ENCODE measurements at places on chromosomes 12 and 14. TPM values are rescaled to one million over a fixed set of nuclear protein-coding genes. Genes with fewer than 3 reads are reported as not detected.
A peak's percentile ranks its signal among the peaks of the same experiment; 100 is the strongest.

- no peak for DNase-seq
Measured at GRCh38 chr12:46049665-46050064, 59.3 kb upstream of the SCAF11 start.

DNA sequence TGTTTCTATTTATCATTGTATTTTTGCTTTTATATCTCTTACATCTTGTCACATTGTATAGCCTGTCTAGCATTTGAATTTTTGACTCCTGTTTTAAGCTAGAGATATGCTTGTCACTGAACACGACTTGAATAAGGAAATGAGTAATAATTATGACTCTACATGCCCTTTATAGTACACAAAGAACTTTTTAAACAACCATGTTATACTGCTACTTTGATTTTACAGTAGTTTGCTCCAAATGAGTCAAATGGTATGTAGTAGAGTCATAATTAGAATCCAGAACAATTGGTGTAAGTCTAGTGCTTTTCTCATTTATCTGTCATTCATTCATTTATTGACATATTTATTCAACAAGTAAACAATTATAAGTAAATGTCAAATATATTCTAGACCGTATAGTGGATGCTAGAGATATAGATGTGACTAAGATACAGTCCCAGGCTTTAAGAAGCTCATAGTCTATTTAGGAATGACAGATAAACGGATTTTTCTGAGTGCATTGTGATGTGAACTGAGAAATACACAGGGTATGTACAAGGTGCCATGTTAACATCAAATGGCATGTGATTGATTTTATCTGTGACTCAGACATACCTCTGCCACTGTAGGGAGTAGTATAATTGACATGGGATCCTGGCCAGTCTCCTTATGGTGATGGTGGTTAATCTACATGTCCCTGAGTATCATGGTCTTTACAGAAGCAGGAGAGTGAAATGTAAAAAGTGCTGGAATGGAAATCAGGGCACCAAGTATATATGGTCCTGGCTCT, 799.7 kb downstream of the DIO2 start:
- DNase-seq, result no peak

DNA sequence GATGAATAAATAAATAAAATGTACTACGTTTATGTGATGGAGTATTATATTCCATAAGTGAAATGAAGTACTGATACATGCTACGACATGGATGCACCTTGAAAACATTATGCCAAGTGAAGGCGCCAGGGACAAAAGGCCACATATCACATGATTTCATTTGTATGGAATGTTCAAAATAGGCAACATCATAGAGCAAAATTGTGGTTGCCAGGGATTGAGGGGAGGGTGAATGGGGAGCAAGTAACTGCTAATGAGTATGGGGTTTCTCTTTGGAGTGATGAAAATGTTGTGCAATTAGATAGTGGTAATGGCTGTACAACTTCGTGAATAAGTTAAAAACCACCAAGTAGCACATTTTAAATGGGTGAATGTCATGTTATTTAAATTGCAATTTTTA, 132.8 kb downstream of the SLC38A4 start:
- no peak for DNase-seq

GRCh38 chr14:105088812-105089745, 23.8 kb upstream of the GPR132 start:
- DNase-seq, result no peak

DNA sequence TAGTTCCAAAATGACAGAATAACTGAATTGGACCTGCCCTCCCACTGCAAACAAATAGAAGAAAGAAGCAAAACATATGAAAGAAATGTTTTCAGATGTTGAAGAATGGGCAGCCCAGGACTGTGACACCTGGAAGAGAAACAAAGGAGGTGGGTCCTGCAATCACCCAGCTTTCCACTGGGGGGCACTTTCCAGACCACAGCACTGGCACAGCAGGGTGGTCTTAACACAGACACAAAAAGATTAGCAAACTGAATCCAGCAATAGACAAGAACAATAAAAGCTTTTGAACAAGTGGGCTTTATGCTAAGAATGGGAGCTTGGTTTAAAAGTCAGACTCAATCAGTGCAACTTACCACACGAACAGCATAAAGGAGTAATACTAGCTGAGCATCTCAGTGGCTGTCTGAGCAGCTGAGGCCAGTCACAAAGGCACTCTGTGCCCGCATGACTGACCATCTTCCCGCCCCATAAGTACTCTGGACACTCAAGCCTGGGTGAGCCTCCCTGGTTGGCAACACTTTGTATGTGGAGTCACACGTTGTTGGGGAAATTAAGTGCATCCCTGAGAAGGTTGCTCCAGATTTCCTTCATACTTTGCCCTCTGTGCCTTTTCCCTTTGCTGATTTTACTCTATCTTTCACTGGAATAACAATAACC, 27.7 kb downstream of the JKAMP start:
- DNase-seq, result peak; percentile 17

DNA sequence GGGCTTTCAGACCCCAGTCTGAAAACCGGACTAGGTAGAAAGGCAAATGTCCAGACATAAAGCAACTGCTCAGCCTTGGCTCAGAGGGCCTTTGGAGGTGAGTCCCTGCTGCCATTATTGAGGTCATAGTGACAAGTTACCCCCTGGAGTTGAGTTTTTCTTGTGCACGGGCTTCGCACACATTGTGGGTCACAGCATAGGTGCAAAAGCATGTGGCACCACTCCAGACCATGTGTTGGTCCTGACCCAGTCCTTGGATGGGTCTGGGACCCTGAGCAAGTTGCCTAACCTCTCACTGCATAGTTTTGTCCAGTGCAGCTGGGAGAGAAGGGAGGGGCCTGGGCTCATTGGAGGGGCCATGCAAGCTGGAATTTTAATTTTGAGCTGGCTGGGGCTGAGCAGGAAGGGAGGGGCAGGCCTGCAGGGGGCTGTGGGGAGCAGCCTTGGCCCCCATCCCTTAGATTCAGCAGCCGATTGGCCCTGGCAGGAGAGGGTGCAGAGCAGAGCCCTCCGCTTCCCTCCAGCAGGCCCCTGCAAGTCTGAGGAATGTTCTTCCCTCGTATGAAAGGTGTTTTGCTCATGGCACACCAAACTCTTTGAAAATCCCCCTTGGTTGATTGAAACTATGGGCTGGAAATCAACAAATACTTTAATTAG, 4.2 kb upstream of the KRT5 start:
- peak; percentile 42 for DNase-seq

- DNase-seq, result no peak
Measured at GRCh38 chr14:71206123-71206522, 298.9 kb downstream of the PCNX1 start.

GRCh38 chr14:30607156-30607780, 14.9 kb upstream of the SCFD1 start:
- DNase-seq, result no peak

- no peak for DNase-seq
Measured at GRCh38 chr14:101823066-101823465, 61.6 kb downstream of the PPP2R5C start.

GRCh38 chr12:104953323-104953722, 4.8 kb downstream of the SLC41A2 start:
- no peak for DNase-seq

- DNase-seq, result no peak
Measured at GRCh38 chr12:29519585-29520182, 22.2 kb upstream of the OVCH1 start.

DNA sequence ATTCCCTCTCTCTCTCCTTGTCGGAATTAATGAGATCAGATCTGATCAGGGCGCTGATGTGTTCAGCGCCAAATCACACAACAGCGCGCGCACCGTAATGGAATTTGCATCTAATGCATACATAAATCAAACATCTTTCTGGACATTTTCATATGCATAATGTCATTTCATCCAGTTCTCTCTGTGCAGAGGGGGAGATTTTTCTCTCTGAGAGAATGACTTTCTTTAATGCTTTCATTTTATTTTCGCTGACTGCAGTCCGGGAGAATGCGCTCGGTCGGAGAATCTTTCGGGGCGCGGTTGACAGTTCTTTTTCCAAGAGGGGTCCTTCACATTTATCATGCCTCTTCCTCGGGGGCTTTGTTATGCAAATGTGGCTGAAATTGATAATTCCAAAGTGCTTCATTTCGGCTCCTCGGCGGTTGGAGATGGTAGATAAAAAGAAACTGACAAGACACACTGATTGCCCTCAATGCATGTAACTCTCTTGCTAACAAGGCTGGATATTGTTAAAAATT, 615.9 kb downstream of the VRK1 start:
- no peak for DNase-seq

DNA sequence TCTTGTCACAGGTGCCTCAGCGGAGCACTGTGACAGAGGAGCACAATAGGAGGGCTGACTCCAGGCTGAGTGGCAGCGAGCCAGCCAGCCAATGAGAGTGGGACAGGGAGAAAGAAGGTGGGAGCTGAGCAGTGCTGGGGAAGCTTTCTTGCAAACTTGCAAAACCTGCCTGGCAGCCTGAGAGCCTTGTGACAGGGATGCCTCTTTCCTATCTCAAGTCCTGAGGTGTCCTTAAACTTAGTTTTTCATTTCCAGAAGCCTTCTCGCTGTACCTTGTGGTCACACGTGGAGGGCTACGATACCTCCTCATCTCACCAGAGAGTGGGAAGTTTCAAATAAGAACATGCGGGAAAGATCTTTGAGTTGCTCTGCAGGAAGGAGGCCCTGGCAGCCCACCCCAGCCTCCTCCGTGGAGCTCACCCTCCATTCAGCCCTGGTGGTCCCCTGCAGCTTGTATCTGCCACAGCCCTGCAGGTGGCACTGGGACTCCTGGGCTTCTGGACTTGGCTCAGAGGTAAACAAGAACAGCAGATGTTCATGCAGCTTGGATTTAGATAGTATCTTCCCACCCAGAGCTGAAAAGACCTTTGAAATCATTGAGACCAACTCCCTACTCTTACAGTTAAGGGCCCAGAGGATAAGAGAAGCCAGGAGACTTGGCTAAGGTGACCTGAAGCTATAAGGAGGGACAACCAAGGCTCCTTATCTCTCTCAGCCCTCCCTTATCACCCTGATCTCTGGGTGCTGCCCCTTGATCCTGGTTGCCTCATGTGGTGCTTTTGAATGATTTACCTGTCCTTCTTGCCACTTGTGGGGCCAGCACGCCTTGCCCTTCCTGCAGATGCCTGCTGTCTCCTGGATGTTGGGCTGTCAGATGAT, 153.5 kb upstream of the MAX start:
- peak; percentile 84 for DNase-seq

DNA sequence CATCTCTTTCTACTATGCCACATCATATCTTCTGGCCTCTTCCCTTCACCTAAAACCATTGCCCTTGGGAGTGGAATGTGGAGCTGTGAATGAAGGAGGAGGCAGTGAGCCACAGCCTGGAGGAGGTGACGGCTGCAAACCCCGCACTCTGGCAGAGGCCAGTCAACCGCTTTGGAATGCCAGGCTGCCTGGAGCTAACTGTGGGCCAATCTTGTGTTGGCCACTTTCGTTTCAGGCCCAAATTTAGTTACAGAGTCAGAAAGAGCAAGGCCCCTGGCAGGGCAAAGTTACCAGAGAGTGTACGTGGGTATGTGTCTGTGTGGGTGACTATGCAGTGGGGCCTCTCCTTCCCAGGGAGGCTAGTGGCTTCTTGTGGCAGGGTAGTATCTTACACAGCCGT, 40.1 kb downstream of the CACNA1C start:
- DNase-seq, result no peak

GRCh38 chr12:48221645-48222044, 18.6 kb upstream of the OR10AD1 start:
- DNase-seq, result no peak

DNA sequence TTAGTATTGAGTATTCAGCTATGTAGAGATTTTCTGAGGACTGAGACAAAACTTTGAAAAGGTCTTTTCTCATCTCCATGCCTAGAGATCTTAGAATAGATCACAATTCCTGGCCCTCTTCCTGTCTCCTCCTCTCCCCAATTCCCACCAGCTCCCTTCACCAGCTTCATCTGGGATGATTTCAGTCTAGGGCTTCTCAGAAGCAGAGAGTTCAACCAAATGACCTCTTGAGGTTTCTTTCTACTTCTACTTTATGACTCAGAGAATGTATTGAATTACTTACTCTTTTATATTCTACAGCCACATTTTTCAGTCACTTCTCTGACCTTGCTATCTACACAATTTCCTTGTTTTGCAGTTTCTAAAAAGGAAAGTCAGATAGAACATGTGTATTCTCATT, 19.4 kb upstream of the SNX6 start:
- no peak for DNase-seq

DNA sequence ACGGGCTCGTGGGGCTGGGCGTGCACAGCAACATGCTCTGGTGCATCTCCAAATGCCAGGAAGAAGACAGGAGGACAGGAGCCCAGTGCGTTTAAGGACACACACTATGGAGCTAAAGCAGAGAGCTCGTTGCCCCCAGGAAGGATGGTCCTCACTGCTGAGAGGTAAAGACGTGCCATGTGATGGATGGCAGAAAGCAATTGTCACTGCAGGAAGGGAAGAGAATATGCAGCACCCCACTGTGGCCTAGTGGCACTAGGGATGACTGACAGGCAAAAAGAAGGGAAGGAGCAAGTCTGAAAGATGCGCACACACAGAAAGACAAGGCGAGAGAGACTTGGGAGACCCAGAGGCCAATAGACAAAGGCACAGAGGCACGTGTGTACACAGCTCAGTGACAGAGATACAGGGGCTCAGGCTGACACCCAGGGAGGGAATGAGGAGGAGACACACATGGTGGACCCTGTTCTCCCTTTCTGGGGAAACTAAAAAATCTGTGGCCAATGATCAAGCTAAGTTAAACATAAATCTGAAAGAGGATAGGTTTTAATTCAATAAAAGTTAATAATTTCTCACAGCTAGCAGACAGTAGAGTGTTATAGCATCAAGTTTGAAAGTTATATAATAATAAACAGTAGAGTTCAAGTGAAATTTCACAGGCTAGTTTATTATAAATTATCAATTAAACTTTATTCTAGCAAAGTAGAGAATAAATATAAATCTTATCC, 78.8 kb downstream of the CRACR2A start:
- DNase-seq, result no peak

- DNase-seq, result no peak
Measured at GRCh38 chr12:52228931-52229330, 4.1 kb upstream of the KRT7 start.

- DNase-seq, result no peak
Measured at GRCh38 chr14:88255798-88256197, 67.3 kb downstream of the KCNK10 start.

DNA sequence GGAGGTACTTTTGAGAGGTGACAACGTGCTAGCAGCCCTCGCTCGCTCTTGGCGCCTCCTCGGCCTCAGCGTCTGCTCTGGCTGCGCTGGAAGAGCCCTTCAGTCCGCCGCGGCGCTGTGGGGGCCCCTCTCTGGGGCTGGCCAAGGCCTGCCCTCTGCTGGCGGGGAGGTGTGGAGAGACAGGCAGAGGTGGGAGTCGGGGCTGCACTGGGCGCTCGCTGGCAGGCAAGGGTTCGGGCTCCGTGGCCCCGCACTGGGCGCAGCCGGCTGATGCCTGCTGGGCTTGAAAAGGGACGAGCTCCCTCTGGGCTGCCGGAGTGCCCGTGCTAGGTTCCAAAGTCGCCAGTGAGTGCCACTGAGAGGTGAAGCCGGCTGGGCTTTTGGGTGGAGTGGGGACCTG, 580.0 kb downstream of the DIO2 start:
- DNase-seq, result peak; percentile 71

TOMM20L gene
- not detected for total RNA-seq

WNT5B gene
- total RNA-seq, result 1.2 TPM

M6PR gene
- 115 TPM for total RNA-seq
